Right atrium auricular region (tissue), 2 donors: ENCODE measurements at places on chromosomes 12 and 14. TPM values are rescaled to one million over a fixed set of nuclear protein-coding genes. Genes with fewer than 3 reads are reported as not detected.
A peak's percentile ranks its signal among the peaks of the same experiment; 100 is the strongest.

DNA sequence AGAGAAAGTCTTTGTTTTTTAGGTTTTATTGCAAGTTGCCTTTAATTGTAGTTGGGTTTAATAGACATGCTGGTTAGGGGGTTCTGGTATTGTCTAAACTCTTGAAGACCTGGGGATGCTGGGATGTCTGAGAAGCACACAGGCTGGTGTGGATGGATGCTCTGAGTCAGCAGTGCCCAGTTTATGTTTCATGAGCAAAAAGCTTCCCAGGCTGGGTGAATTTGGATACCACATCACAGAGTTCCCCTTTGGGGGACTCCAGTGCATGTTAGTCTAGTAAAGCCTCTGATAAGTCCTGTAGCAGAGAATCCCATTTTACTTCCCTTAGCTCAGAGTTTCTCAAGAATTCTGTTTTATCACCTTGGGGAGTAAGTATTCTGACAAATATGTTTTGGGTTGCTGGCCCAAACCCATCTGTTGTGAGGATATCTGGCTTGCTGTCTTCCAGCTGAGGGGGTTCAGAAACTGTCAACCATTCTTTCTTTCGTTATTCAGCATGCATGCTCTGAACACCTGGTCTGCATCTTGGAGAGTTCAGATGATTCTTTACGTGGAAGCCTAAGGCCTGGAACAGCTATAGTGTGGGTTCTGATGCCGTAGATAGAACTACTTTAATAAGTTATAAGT, 509.1 kb downstream of the VRK1 start:
- H3K4me1 ChIP-seq: no peaks in the 10 kb centered on the region
- H3K27ac ChIP-seq: no peak overlapping the region
- DNase-seq: no peak
- H3K4me3 ChIP-seq: no peak overlapping the region
- no peaks in the 10 kb centered on the region for H3K36me3 ChIP-seq

DNA sequence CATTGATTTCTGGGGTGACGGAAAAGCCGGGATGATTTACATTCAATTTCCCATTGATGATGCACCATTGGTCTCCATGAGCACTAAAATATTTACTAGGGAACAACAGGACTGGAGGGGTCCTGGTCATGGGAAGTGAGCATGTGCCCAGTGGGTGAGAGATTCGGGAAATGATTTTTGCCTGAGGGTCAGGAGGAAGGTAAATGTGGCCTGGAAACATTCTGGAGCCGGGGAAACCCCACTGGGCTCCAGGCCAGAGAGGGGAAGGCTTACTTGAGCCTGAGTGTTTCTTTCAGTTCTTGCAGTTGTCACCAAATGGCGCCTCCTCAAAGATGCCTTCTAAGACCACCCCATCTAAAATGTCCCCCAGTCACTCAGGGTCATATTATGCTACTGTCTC, 532.3 kb upstream of the TBX3 start:
- H3K4me1 ChIP-seq: no peaks in the 10 kb centered on the region
- no peaks in the 10 kb centered on the region for H3K27me3 ChIP-seq
- no peak overlapping the region for H3K27ac ChIP-seq
- no peak for DNase-seq
- H3K36me3 ChIP-seq: no peaks in the 10 kb centered on the region

DNA sequence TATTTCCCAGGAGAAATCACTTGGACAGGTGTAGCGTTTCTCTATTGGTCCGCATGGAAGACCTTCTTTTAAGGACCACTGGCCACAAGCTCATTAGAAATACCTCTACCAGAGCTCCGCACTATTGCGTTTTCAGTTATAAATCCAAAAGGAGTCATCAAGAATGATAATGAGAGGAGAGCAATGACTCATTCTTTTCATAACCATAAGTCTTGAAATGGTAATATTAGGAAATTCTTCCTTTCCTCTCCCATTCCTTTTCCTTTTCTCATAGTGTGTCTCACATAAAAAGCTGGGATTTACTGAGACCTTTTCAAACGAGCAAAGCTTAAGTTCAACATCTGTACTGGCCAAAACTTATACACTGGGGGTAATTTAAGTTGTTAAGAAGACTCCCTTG, 215.7 kb downstream of the CPNE8 start:
- no peak overlapping the region for H3K27ac ChIP-seq
- H3K4me3 ChIP-seq: no peak overlapping the region
- no peaks in the 10 kb centered on the region for H3K27me3 ChIP-seq

- H3K4me1 ChIP-seq: no peaks in the 10 kb centered on the region
- DNase-seq: no peak
- no peak overlapping the region for H3K27ac ChIP-seq
Measured at GRCh38 chr12:32069071-32069470, 37.6 kb upstream of the BICD1 start.

DNA sequence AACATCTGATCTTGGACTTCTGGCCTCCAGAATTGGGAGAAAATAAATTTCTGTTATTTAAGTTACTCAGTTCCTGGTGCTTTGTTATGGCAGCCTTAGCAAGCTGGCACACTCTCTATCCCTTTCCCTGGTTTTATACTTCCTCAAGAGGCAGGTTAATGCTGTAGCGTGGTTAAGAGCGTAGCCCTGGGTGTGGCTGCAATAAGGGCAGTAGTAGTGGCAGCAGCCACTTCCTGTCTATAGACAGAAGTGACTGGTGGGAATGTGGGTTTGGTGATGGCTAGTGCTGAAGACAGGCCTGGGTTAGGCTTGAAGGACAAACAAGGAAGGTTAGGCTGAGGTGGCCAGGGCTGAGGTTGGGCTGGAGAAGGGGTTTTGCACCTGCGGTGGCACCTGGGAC, 3.6 kb upstream of the LGALS3 start:
- H3K27ac ChIP-seq: peak overlapping the region; percentile 52
- H3K27me3 ChIP-seq: no peaks in the 10 kb centered on the region
- H3K4me3 ChIP-seq: no peak overlapping the region
- H3K36me3 ChIP-seq: no peaks in the 10 kb centered on the region
- DNase-seq: peak; percentile 60
- H3K4me1 ChIP-seq: peaks cover 76% of the 10 kb centered on the region

DNA sequence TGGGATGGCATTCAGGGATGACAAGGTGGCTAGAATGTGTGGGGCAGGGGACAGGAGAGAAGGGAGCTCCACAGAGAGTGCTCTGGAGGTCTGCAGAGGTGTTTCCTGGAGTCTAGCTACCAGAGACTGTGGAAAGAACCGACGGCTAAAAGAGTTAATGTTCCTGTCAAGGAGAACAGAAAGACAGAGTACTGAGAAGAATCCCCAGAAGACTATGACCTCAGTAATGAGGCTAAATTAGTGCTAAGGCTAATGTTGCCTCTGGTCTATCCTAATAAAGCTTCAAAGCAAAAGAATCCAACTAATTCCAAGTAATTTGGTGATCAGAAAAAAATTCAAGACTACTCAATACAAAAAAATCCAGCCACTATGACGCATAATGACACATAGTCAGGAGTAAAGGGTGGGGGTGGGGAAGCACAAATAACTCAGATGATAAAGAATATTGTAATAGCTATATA, 44.7 kb downstream of the FERMT2 start:
- peaks cover 9% of the 10 kb centered on the region for H3K36me3 ChIP-seq
- H3K4me1 ChIP-seq: no peaks in the 10 kb centered on the region
- no peak overlapping the region for H3K4me3 ChIP-seq
- no peaks in the 10 kb centered on the region for H3K27me3 ChIP-seq

GRCh38 chr14:35441160-35441559, 36.6 kb upstream of the NFKBIA start:
- H3K36me3 ChIP-seq: no peaks in the 10 kb centered on the region
- H3K4me1 ChIP-seq: no peaks in the 10 kb centered on the region
- no peak for DNase-seq
- H3K4me3 ChIP-seq: no peak overlapping the region
- no peaks in the 10 kb centered on the region for H3K27me3 ChIP-seq

DNA sequence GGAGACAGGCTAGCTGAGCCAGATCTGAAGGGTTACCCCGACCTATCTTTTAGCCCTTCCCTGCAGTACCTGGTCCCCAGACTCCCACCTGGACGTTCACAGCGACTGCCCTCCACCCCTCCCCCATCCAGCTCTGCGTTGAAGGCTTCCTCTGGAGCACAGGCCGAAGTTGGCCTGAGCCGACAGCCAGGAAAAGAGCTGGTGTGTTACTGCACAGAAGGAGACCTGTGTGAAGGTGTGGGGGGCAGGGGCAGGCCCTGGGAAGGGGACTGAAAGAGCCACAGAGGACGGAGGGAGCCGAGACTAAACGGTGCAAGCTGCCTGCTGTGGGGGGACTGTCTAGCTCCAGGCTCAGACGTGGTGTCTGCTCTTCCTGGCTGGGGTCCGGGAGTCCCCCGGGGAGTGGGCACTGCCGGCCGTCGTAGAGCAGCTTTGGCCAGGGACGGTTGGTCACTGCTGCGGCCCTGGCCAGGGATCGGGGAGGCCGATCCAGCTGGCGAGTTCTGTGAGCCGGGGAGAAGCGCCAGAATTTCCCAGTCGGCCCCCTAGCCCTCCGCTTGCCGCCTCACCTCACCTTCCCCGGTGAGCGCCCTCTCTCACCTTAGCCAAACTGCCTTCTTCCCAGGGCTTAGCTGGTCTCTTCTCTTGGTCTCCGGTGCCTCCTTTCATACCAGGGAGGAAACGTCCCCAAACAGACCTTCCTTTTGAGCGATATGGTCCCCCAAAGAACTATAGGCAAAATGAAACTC, 899 bp upstream of the COL2A1 start:
- peaks cover 10% of the 10 kb centered on the region for H3K27me3 ChIP-seq
- H3K27ac ChIP-seq: no peak overlapping the region
- no peak overlapping the region for H3K4me3 ChIP-seq
- DNase-seq: no peak

Gene GLS2
- 1.7 TPM for total RNA-seq

Gene ACYP1
- total RNA-seq: 11.0 TPM

Gene P2RX2
- total RNA-seq: not detected
